ENCODE measurements at places on chromosomes 3 and 15.

DNA sequence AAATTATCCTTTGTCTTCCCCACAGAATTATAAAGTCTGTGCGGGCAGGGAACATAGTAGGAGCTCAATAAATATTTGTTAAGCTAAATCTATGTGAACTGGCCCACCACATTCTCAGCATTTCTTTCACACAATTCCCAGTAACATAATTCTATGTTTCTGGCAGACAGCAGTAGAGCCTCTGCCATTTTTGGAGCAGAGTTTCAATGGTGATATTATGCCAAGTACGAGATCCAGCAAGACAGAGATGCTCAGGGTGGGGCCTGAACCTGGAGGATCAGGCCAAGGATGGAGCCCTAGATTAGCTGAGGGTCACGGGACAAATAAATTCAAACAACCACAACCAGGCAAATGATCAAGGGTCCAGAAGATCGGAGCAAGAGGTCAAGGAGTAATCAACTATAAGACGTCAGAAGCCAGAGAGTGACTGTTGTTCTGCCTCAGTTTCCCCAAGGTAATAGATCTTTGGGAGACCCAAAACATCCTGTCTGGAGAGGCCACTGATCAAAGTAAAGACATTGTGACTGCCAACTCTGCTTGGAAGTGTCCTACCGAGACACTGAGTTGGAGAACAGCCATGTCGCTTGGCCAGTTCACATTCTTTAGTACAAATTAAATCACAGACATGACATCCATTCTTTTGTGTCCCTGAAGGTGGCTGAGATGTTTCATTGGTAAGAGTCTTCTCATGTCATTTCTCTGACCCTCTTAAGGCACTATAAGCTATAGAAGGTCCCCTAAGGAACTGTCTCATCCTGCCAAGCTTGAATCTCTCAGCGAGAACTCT is 15.4 kb downstream of the SRGAP3 start:
- no peak for DNase-seq

GRCh38 chr3:64685800-64686445 is 1.9 kb downstream of the ADAMTS9 start:
- DNase-seq = no peak

GRCh38 chr3:31917303-31918005 is 63.6 kb downstream of the OSBPL10 start:
- no peak for DNase-seq

DNA sequence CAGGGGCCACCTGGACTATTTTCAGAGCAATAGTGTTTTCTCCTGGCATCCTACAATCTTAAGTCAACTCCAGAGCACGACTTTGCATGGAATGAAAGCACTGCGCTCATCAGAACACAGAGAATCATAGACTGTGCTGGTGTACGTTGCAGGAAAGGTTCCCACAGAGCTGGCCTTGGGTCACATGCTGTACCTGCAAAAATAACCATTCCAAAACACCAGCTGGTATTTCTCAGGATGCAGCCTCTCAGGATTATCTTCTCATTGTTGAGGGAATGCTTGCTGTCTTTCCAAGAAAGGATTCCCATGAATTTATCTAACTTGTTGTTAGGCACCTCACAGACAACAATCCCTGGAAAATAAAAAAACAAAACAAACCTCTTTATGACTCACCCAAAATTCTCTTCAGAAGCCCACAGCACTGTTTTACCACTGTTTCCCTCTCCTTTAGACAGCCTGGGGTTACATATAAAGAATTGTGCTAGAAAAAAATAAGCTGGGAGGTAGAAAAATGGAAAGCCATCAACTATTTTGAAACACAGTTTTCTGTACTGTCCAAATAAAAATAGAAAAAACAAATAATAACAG is 131.7 kb downstream of the ATP8B4 start:
- DNase-seq = no peak

- no peak for DNase-seq
Measured at GRCh38 chr3:29486096-29486495, 205.2 kb downstream of the RBMS3 start.

- DNase-seq = no peak
Measured at GRCh38 chr3:157376603-157377300, 59.9 kb upstream of the PTX3 start.

GRCh38 chr3:113128386-113129015 is 82.9 kb upstream of the BOC start:
- DNase-seq = no peak

GRCh38 chr3:15595955-15596354 is 5.4 kb downstream of the HACL1 start:
- no peak for DNase-seq

DNA sequence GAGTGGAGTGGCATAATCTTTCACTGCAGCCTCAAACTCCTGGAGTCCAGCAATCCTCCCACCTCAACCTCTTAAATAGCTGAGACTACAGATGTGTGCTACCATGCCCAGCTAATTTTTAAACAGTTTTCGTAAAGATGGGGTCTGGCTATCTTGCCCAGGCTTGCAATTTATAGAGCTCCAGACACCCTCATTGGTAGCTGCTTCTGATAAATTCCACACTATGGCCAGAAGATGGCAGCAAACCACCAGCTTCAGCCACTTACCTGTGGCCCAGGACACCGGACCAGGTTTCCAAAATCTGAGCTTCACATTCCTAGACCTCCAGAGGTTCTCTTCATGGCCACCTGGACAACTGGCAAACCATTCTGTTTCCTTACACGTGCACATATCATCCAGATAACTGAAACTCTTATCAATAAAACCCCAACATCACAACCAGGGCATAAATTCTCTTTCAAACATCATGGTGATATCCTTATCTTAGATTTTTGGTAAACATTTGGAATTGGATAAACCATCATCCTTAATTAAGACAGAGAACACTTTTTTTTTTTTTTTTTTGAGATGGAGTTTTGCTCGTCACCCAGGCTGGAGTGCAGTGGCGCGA is 28.9 kb downstream of the FBXW12 start:
- DNase-seq = peak; percentile 67

- DNase-seq = no peak
Measured at GRCh38 chr15:29968895-29969561, 113.7 kb upstream of the GOLGA8J start.

GRCh38 chr3:37630441-37630840 is 231.2 kb upstream of the CTDSPL start:
- DNase-seq = no peak

- no peak for DNase-seq
Measured at GRCh38 chr3:70916375-70917055, 604.1 kb upstream of the MDFIC2 start.

DNA sequence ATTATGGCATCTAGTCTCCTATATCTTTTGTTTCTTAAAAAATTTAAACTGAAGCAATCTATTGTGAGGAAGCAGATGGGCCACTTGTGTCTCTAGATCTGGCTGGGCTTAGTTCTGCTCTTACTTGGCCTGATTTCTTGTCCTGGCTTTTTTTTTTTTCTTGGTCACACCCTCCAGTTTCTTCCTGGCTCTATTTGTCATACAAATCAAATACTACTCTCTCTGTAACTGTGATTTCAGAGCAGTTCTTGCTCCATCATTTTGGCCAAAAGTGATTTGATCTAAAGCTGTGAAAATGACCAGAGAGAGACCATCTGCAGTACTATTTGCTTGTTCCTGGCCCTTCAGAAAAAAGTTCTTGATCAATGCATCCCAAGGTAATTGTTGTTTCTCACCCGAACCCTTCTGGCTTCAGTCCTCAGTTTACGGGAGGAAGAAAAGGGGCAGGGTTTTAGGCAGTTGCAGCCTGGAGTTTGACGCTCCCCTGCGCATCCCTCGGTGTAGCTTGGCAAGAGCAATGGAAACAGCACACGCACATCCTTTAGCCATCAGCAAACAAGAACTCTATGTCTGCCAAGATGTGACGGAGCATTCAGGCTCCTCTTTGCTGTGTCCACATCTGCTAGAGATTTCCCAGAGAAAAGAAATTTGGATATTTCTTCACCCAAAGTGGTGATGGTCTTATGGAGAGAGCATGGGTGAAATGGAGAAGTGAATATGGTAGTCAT is 31.6 kb downstream of the CHST2 start:
- no peak for DNase-seq

- no peak for DNase-seq
Measured at GRCh38 chr3:72659596-72659995, 188.6 kb downstream of the SHQ1 start.
